ENCODE measurements at places on chromosomes 4 and X.

- no peak for DNase-seq
These were observed 25.2 kb downstream of the ARX start for GRCh38 chrX:24990535-24990934.

- DNase-seq, result no peak
These were observed 16.1 kb upstream of the ACSL4 start for GRCh38 chrX:109749207-109749606.

DNA sequence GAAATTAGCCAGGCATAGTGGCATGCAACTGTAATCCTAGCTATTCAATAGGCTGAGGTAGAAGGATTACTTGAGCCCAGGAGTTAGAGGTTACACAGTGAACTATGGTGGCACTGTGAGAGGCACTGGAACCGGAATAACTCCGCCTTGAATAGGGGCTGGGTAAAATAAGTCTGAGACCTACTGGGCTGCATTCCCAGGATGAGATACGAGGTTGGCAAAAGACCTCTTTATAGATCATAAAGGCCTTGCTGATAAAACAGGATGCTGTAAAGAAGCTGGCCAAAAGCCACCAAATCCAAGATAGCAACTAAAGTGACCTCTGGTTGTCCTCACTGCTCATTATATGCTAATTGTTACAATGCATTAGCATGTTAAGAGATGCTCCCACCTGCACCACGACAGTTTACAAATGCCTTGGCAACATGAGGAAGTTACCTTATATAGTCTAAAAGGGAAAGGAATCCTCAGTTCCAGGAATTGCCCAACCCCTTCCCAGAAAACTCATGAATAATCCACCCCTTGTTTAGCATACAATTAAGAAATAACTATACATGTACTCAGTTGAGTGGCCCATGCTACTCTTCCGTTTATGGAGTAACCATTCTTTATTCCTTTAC, 88.6 kb downstream of the CENPC start:
- no peak for DNase-seq

DNA sequence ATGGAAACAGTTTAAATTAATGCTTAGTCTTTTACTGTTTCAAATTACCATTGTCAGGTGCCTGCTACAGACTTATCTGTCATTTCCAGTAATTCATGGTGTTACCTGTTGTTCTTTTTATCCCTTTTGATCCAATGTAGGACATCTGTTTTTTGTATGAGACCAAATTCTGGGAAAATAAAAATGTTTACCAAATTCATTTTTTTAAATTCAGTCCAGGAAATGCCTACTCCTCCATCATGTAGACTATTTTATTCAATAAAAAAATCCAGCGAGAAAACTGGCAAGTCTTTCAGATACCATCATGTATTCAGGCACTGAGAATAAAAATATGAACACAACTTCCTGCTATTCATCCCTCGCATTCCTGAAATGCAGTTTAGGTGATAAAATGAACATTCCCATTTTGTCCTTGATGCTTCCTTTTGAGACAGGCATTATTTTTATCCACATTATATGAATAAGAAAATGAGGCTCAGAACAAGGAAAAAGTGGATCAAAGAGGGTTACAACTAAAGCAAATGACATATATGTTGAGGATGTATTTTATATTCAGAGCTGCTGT, 584.2 kb downstream of the SPRY1 start:
- no peak for DNase-seq

GRCh38 chrX:149540131-149540620, 636 bp upstream of the EOLA1 start:
- peak; percentile 94 for DNase-seq

- DNase-seq, result no peak
These were observed 1113.1 kb upstream of the LCORL start for GRCh38 chr4:19134685-19135084.

- DNase-seq, result no peak
These were observed 60.2 kb downstream of the BANK1 start for GRCh38 chr4:101850698-101851097.

DNA sequence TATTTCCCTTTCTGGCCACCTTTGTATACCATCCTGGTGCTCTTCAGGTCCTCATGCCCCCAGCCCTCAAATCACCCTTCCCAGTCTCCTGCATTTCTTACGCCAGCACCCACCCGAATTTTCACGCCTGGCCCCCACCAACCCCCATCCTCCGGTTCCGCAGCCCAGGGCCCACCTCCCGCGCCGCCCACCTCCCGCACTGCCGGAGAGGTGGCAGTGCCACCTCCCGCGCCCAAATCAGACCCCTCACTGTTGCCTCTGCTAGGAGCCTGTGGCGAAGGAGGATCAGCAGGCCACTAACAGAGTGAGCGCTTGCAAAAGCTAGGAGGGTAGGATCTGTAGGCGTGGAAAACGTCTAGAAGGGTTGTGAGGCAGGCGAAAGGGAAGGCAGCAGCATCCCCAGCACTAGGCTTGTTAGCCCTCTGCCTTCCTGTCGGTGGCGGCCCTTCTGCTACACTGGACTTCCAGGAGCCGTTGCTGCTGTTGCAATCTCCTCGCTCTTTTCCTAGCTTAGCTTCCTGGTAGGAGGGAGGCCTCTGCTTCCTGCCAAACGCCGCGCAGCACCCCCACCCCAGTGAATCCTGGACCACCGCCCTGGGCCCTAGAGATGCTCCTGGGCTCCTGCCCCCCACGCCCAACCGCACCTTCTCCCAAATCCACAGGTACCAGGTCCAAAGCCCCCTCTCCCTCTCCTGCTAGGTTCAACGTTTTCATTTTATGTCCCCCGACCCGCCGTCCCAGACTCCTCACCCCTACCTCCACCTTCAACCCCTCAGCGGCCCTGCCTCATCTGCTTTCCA, 51.0 kb downstream of the SPIN2B start:
- DNase-seq, result no peak

DNA sequence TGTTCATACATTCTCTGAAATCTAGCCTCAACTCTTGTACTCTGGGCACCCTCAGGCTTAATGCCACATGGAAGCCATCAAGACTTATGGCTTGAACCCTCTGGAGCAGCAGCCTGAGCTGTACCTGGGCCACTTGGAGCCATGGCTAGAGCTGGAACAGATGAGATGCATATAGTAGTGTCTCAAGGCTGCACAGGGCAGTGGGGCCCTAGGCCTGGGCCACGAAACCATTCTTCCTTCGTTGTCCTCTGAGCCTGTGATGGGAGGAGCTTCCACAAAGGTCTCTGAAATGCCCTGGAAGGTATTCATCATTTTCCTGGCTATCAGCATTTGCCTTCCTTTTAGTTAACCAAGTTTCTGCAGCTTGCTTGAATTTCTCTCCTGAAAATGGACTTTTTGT, 1427.2 kb upstream of the PCDH10 start:
- DNase-seq, result no peak

GRCh38 chr4:38663801-38664705, at the start of gene KLF3:
TSS of gene KLF3 (plus strand) at chr4:38664199. CDS start at chr4:38680626, 16,427 bp downstream.
- DNase-seq, result peak; percentile 76

DNA sequence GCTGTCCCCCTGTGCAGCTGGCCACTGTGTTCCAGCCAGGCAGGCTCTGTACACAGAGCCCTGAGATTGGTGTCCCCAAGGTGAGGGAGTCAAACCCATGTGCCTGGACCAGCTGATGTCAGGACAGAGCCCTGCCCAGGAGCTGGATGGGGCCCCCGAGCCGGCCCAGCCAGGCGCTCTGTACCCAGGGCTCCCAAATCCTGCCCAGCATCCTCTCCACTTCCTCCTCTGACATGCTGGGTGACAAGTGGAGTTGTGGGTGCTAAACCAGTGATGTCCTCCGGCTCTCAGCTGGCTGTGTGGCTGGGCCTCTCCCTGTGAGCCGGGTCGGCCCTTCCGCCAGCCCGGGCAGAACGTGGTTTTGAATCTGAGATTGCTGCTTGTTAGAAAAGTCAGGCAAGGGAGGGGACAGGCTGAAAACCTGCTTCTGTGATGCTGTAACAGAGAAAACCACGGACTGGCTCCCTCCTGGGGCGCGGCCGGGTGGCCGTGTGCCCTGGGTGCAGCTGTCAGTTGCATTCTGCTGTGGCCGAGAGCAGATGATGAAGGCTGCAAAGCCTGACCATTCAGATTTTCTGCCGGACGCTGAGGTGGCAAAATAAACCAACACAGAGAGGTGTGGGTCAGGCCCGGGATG, 7.9 kb upstream of the CPLX1 start:
- DNase-seq, result no peak

- no peak for DNase-seq
These were observed 10.8 kb downstream of the RPS3A start for GRCh38 chr4:151110236-151110635.

DNA sequence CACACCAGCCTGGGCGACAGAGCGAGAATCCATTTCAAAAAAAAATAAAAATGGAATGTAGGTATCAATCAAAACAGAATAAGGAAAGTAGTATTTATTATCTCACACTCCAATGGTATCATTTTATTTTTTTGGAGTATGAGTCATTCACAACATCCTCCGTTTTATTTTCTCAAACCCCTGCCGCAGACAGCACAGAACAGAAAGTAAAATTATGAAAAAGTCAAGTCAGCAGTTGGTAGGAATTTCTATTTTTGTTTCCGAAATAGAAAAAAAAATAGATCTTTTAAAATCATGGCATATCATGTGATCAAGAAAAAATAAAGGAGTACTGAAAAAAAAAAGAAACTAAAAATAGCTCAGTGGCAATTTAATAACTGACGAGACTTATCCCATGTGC, 490.7 kb upstream of the TENM3 start:
- DNase-seq, result no peak

DNA sequence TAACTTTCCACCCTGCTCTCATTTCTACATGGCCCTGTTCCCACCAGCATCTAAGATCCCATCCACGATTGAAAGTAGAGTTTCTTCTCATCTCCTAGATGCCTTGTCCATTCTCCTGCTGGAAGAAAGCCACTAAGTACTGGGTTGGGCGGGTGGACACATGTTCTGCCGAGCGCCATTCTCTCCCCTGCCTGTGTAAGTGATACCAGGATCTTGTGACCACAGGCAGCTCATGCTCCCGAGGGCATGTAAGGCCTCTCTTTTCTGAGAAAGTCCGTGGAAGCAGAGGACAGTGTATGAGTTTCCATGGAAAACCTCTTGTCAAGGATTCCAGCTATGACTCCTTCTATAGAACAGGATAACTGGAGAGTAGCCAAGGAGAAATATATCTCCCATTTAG, 3.3 kb upstream of the SLC25A4 start:
- no peak for DNase-seq

GRCh38 chr4:149409146-149409545, 406.5 kb downstream of the IQCM start:
- DNase-seq, result no peak

DNA sequence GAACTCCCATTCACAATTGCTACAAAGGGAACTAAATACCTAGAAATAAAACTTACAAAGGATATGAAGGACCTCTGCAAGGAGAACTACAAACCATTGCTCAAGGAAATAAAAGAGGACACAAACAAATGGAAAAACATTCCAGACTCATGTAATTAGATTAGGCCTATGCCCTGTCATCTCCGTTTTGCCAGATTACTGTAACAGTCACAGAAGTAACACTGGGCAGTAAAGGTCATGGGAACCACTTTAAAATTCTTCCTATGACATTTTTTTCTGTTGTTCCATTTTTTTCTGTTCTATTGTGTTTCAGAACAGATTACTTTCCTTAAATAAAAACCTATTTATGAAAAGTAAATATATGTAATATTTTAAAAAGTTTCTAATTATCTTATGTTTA, 199.4 kb upstream of the CENPE start:
- no peak for DNase-seq

- no peak for DNase-seq
These were observed 378.5 kb downstream of the FAT4 start for GRCh38 chr4:125693228-125693627.

DNA sequence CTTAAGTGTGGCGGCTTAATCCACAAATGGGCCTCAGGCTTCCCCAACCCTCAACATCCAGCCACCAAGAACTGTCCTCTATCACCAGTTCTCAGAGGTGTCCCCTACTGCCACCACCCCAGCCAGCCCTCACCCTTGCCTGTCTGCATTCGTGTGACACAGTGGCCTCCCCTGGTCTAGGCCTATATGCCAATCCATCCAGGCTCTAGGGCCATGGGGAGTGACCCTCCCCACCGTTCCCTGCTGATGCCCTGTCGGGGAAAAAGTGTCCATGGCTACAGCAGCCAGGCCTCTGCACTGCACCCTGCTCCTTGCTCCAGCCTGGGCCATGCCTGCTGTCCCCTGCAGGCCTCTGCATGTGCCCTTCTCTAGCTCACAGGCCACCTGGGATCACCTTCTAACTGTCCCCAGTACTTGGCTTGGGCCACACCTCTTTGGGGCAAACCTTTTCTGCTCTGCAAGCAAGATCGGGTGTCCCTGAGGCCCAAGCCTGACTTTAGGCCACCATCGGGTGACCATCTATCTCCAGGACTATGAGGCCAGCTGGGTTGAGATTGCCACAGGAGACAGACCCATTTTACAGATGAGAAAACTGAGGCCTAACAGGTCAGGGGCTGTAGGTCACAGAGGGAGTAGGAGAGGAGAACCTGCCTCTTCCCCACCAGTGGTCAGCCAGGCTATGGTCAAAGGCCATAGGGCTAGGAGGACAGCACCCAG, 75.8 kb downstream of the JAKMIP1 start:
- no peak for DNase-seq

- no peak for DNase-seq
These were observed 41.1 kb upstream of the PPARGC1A start for GRCh38 chr4:23930750-23931488.

GRCh38 chr4:21544955-21545354, 403.6 kb downstream of the KCNIP4 start:
- no peak for DNase-seq

- no peak for DNase-seq
These were observed 70.7 kb downstream of the DCAF8L2 start for GRCh38 chrX:27660878-27661277.

- no peak for DNase-seq
These were observed 4.8 kb downstream of the NOP14 start for GRCh38 chr4:2958446-2958845.

DNA sequence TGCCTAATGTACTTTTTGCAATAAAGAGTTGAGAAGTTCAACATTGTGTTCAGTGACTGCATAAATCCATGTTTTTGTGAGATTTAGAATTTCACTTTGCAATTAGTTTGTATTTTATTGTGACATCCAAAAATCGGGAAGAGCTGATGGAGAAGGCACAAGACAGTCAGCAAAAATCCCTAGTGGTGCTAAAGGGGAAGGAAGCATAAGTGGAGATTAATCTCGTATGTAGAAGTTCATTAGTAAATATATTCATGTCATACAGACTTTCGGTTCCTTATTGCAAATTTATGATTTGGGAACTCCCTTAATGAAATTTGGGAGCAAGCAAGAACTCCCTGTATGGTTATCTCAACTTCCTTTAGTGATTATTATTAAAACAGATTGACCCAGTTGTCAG, 57.8 kb upstream of the SLC39A8 start:
- no peak for DNase-seq

GRCh38 chr4:40719008-40719623, 30.6 kb upstream of the NSUN7 start:
- peak; percentile 24 for DNase-seq

DNA sequence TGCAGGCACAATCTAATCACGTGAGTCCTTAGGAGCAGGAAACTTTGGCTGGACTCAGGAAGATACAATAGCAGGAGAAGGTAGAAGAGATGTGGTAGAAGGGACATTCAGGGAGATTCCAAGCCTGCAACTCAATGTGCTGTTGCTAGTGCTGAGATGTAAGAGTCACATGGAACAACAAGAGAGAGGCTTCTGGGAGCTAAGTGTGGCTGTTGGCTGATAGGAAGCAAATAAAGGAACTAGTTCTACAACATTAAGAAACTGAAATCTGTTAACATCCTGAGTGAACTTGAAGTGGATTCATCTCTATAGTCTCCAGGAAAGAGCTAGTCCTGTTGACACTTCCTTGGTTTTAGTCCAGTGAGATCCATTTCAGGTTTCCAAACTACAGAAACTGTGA, 1207.4 kb downstream of the ADGRL3 start:
- DNase-seq, result no peak
